ENCODE measurements at places on chromosomes 4 and X.

DNA sequence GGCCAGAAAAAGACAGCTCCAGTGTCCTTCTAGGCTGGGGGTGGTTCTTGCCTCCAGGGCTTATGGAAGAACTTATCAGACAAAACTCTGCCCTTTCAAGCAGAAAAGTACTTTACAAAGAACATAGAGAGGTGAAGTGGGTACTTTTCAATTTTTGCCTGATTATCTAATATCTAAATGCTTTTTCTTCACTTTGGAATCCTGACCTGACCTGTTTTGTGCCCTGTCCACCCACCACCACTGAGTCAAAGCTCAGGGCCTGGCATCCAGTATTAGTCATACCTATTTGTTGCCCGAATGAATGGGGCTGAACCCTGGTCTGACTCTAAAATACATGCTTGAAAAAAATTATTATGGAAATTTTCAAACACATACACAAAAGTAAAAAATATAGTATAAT lies 37.2 kb downstream of the RTL9 start:
- DNase-seq, result no peak

DNA sequence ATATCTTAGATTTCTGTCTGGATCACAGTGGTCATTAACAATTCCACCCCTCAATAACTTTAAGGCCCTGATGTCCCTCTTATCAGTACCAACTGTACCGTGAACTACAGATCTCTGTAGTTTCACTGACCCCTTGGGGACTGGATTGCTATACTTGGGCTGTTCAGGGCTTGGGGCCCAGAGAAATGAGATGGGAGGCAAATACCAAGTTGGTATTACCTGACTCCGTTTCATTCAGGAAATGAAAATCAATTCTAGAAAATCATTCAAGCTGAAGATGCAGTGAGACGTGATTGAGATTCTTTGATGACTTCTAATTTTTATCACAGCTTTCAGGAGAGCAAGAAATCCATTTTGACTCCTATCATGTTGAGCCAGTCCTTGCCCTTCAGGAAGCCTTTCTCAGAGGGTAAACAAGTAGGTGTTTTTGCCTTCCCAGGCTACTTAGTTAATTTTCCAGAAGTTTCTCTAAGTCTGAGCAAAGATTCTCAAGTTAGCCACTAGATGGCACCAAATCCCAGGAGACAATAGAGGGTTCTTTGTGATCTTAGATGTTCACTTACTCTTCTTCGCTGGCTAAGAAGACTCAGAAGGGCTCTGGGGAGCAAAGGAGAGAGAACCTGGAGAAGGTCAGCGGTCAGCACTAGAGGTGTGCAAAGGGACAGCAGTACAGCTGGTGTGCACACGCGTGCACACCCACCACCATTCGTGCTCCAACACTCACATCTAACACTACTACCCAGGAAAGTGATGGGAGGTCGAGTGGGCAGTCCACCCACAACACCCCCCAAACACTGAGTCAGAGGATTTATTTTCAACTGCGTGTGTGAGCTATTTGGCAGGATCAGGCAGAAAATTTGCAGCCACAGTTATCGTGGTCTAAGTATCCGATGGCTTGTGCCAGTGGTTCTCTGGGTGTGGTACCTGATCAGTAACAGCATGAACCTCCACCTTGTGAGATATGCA lies 7.4 kb downstream of the HNRNPH2 start:
- no peak for DNase-seq

DNA sequence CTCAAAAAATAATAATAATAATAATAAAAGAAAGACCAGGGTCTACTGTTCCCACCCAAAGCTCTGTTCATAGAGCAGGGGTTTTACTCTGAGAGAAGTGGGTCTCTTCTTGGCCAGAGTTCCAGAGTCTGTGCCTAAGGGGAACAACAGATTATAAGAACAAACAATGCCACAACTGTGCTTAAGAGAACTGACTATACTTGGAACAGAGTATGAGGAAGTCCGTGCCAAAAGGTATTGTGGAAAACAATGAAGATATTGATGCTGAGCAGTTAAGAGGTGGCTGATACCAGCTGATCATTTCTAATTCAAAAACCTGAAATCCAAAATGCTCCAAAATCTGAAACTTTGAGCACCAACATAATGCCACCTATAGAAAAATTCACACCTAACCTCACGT lies 229.6 kb downstream of the FBXO8 start:
- no peak for DNase-seq

GRCh38 chrX:12657881-12658280 lies 133.3 kb upstream of the PRPS2 start:
- DNase-seq, result no peak

- no peak for DNase-seq
Measured at GRCh38 chr4:107640878-107641277, 79.2 kb downstream of the PAPSS1 start.

- DNase-seq, result no peak
Measured at GRCh38 chr4:126965877-126966276, 666.9 kb upstream of the INTU start.

- no peak for DNase-seq
Measured at GRCh38 chr4:10981576-10981975, 297.0 kb upstream of the CLNK start.

- no peak for DNase-seq
Measured at GRCh38 chr4:15771216-15772058, 6.7 kb upstream of the CD38 start.

GRCh38 chr4:29948451-29948850 lies 771.7 kb upstream of the PCDH7 start:
- no peak for DNase-seq

DNA sequence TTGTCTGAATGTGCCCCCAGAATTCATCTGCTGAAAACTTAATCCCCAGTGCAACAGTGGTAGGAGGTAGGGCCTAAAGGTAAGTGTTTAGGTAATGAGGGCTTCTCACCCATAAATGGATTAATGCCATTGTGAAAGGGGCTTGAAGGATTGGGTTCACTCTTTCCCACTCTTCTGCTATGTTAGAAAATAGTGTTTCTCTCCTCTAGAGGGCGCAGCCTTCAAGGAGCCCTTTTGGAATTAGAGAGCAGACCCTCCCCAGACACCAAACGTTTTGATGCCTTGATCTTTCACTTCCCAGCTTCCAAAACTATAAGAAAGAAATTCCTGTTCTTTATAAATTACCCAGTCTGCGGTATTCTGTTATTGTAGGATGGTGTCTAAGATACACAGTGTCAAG lies 706.4 kb downstream of the SMARCA1 start:
- no peak for DNase-seq
